Activated CD4-positive, alpha-beta T cell treated with anti-CD3 and anti-CD28 coated beads, Interleukin-2, amount 10 ng/mL, durations not matched to agents 7 days and 5 days (primary cell): ENCODE measurements at places on chromosomes 1 and 21. TPM values are rescaled to one million over a fixed set of nuclear protein-coding genes. Genes with fewer than 3 reads are reported as not detected.
A peak's percentile ranks its signal among the peaks of the same experiment; 100 is the strongest.

Gene HUNK
- 0.17 TPM for total RNA-seq

Gene KPRP
- total RNA-seq: not detected

DNA sequence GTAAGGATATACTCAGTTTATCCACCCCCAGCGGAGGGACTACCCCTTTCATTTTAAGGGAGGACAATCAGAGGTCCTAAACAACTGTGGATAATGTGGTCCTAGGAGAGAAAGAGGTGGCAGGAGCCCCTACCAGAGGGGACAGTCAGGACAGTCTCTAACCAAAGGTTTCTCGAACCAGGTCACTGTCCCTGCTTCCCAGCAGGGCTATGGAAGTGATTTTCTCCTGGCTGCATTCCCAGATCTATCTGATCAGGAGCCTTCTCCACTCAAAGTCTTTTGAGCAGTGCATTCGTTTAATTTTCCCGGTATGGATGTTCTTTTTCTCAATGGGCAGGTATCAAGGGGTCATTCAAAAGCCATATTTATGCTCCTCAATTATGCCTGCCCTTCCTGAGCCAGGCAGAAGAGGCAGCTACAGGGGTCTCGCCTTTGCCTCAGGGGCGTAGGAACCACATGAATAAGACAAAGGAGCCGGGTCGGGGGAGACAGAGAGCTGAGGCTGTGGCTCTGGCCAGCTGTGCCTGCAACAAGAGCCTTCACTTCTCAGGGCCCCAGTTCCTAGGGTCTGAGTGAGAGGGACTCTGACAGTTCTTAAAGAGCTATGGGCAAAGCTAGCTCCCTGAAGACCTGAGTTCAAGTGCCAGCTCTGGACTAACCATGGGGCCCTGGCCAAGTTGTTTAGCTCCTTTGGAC, 62.5 kb upstream of the DMRTB1 start:
- H3K27me3 ChIP-seq: peaks cover 5% of the 10 kb centered on the region
- H3K4me1 ChIP-seq: no peaks in the 10 kb centered on the region
- no peak overlapping the region for H3K27ac ChIP-seq
- H3K36me3 ChIP-seq: no peaks in the 10 kb centered on the region
- no peak for DNase-seq
- H3K4me3 ChIP-seq: no peak overlapping the region

GRCh38 chr21:39216290-39216689, 33.0 kb upstream of the PSMG1 start:
- no peak overlapping the region for H3K4me3 ChIP-seq
- DNase-seq: no peak
- peaks cover 8% of the 10 kb centered on the region for H3K4me1 ChIP-seq
- no peak overlapping the region for H3K27ac ChIP-seq

DNA sequence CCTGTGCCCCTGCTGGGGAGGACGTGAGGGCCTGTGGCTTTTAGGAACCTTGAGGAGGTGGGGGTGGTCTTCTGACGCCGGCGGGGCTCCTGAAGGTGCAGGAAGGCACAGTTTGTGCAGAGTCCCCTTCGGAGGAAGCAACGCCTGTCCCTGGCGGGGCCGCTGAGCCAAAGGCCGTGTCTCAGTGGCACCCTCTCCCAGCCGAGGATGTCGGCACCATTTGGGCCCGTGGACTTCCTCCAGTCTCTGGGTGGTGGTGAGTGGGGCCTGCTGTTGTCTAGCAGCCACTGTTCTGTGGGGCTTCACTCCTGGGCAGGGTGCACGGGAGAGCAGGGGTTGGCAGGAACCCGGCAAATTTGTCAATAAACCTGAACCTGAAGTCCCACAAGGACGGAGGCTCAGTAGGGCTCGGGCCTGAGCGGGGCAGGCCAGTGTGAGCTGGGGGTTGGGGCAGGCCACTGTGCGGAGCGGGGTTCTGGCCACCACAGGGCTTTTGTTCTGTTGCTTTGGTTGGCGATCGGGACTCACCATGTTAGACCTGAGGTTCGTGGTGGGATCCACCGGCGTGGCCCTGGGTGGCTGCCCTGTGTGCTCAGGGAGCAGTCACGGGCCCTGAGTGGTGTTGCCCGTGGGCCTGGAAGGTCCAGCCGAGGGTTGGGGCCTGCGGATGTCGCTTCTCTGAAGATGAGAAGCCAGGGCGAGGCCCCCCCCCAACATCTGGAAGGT, 64.8 kb downstream of the SKI start:
- H3K36me3 ChIP-seq: peaks cover 12% of the 10 kb centered on the region
- no peaks in the 10 kb centered on the region for H3K27me3 ChIP-seq
- no peak for DNase-seq
- no peak overlapping the region for H3K27ac ChIP-seq
- H3K4me3 ChIP-seq: no peak overlapping the region

DNA sequence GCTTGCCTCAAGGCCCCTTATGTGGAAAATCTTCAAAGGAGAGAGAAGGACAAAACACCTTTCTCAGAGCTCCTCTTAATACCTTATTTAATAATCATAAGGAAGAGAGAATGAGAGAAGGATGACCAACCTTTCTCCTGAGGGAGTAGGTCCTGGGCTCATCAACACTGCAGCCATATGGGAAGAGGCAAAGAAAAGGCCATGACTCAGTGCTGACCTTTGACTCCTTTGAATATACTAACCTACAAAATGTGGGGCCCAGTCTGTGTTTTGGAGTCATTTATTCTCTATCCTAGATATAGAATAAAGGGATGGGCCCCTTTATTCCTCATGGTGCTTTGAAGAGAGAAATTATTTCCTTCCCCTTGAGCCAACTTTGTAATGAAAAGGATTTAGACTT, 38.3 kb downstream of the CAMSAP2 start:
- no peak overlapping the region for H3K4me3 ChIP-seq
- no peaks in the 10 kb centered on the region for H3K36me3 ChIP-seq
- DNase-seq: no peak

DNA sequence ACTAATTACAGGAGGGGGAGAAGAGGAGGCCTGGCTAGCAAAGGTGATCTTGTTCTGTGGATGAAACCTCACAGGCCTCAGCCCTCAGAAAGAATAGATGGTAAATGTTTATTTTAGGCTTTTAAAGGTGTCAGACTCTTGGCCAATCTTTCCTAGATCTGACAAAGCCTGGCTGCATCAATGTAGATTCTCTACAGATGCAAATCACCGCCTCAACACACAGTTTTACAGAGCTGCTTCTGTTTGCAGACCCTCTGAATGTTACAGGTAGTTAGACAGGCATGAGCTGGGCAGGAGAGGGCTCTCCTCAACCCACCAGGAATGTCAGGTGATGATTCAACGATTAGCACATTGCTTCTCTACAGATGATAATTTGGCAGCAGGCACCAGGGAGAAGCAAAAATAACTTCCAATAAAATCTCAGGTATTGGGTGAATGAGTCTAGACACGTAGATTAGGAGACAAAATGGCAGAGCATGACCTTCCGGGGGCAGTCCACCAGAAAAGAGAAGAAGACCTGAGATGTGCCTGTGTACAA, 105.4 kb upstream of the VANGL1 start:
- H3K4me3 ChIP-seq: no peak overlapping the region
- no peaks in the 10 kb centered on the region for H3K4me1 ChIP-seq
- peaks cover 2% of the 10 kb centered on the region for H3K27me3 ChIP-seq
- no peak overlapping the region for H3K27ac ChIP-seq
- H3K36me3 ChIP-seq: no peaks in the 10 kb centered on the region

DNA sequence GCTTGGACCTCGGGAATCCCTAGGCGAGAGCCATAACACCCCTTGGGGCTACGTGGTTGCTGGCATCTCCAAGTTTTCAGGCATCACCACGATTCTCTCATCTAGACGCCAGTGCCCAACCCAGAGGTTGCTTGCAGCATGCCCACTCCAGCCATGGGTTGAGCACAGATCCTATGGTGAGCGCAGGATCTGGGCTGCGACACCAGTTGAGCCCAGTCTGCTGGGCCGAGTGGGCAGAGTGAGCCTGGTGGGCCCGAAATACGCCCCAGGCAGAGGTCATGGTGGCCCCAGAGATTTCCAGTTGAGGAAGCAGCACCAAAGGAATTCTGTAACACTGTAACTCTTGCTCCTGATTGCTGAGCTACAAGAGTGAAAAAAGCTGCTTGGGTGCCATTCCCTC, 46.1 kb upstream of the GRIK1 start:
- H3K27me3 ChIP-seq: no peaks in the 10 kb centered on the region
- no peak overlapping the region for H3K4me3 ChIP-seq
- no peaks in the 10 kb centered on the region for H3K36me3 ChIP-seq
- no peaks in the 10 kb centered on the region for H3K4me1 ChIP-seq
- H3K27ac ChIP-seq: no peak overlapping the region

DNA sequence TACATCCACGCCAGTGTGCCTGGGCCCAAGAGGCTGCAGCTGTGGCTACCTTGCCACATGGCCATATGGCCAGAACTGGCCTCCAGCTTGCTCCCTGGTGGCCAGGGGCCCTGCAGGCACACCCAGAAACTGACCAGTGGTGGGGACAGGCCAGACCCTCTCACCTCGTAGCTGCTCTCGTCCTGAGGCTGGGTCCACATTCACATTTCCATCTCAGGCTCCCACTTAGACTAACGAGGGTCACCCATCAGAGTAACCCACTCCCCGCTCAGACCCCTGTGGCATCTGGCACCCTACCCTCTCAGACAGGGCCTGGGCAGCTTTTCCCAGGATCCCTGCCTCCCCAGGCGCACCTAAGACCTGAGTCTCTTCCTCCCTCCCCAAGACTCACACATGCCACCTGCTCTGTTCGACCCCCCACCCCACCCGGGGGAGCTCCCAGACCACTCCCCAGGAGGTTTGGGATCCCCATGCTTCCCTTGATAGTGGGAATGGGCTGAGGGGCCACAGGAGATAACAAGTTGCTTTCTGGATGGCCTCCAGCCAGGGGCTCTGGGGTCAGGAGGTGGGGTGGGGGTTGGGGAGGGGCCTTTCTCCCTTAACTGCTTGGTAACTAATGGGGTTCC, 21.3 kb upstream of the RNU1-4 start:
- H3K4me1 ChIP-seq: no peaks in the 10 kb centered on the region
- peak; percentile 6 for DNase-seq
- H3K36me3 ChIP-seq: no peaks in the 10 kb centered on the region

GRCh38 chr1:29099286-29099685, 24.4 kb downstream of the TMEM200B start:
- H3K27me3 ChIP-seq: no peaks in the 10 kb centered on the region
- H3K4me3 ChIP-seq: no peak overlapping the region
- peaks cover 36% of the 10 kb centered on the region for H3K36me3 ChIP-seq
- H3K27ac ChIP-seq: no peak overlapping the region

DNA sequence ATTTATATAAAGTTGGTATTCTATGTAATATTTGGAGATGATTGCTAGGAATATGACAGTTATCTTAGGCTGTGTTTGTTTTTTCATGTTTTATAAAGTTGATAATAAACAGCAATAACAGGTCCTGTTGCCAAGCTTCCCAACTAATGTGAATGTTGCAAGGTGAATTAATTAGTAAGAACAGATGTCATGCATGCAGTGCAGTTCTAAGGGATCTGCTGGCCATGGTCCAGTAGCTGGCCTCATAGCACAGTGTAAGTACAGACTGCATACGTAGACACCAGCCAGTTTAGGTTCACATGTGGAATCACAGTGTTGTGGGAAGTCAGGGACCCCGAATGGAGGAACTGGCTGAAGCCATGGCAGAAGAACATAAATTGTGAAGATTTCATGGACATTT, 478.2 kb downstream of the NEGR1 start:
- no peak for DNase-seq
- H3K27ac ChIP-seq: no peak overlapping the region
- H3K27me3 ChIP-seq: no peaks in the 10 kb centered on the region

DNA sequence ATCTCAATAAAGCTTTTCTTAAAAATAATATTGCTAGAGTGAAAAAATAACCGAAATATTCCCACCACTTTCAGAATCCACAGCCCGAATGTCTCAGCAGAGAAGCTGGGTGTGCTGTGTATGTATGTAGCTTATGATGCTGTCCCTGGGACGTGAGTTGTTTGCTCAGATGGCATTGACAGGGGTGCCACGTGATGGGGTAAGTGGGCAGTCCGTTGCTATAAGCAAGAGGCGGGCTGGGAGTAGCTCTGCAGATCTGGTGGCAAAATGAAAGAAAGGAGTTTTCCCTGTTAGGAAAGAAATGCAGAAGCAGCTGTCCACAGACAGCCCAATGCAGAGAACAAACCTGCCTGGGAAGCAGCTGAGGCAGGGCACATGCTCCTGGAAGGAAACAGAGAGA, 3.8 kb upstream of the FAM20B start:
- H3K27ac ChIP-seq: no peak overlapping the region
- H3K4me1 ChIP-seq: peaks cover 16% of the 10 kb centered on the region
- peaks cover 13% of the 10 kb centered on the region for H3K27me3 ChIP-seq
- DNase-seq: no peak
- H3K4me3 ChIP-seq: no peak overlapping the region
